ENCODE measurements at places on chromosomes 12 and 14. TPM values are rescaled to one million over a fixed set of nuclear protein-coding genes. Genes with fewer than 3 reads are reported as not detected.
A peak's percentile ranks its signal among the peaks of the same experiment; 100 is the strongest.

GRCh38 chr12:78470354-78471195, 394.0 kb upstream of the SYT1 start:
- peak; percentile 83 for DNase-seq

DNA sequence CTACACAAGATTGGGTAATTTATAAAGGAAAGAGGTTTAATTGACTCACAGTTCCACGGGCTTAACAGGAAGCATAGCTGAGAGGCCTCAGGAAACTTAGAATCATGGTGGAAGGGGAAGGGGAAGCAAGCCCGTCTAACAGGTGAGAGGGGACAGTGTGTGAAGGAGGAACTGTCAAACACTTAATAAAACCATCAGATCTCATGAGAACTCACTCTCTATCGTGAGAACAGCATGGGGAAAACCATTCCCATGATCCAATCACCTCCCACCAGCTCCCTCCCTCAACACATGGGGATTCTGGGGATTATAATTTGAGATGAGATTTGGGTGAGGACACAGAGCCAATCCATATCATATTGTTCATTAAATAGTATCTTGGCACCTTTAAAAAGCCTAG, 56.1 kb downstream of the EPS8 start:
- no peak for DNase-seq

DNA sequence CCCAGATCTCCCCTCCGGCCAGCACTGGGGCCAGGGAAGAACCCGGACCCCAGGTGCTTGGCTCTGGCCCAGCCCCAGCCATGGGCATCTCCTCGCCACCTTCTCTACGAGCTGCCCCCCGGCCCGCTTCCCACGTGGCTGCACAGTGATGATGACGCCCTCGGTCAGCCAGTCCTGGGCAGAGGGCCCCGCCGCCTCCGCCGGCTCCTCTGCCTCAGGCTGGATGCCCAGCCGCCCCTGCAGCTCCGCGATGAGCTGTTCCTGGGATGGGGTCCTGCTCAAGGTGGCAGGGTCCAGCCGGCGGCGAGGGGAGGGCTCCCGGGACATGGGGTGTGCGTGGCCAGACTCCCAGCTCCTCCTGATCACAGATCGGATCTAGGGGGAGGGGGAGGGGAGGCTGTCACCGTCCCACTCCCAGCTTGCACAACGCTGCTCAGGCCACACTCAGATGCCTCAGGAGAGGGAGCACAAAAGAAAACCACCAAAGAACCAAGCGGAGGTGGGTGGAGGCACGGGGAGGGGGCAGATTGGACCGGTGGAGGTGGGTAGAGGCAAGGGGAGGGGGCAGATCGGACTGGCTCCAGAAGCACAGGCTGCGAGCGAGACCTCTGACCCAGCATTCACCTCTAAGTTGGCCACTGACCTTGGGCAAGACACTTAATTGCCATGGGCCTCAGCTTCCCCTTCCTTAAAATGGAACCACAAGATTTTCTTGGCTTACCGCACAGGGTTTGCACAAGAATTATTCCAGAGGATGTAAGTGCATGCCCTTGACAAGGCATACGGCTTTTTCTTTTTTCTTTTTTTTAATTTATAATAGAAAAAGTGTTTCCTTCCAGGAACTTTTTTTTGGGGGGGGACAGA, 16.1 kb upstream of the RPLP0 start:
- DNase-seq: no peak

DNA sequence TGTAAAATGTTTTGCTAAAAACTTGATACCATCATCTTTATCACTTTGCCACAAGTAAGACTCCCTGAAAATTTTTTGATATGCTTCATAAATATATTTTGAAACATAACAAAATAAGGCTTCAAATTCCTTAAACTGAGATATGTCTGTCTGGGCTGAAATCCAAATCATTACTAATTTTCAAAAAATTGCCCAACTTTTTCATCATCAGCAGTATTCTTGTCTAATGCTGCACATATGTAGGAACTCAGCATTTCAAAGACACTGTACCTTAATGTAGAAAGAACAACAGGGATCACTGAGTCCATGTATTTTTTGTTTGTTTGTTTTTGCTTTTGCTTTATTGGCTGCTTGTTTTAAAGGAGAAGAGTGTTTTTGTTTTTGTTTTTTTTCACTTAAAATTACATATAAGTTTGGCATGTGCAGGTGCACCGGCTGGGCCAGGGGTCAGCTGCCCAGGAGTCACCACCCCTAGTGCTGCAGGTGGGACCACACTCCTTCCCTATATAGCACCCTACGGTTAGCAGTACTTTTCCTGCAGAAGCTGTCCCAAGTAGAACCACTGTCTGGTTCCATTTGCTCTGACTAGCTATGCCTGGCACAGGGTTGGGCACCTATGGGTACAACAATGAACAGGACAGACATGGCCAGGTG, 231.2 kb downstream of the PIK3C2G start:
- no peak for DNase-seq

DNA sequence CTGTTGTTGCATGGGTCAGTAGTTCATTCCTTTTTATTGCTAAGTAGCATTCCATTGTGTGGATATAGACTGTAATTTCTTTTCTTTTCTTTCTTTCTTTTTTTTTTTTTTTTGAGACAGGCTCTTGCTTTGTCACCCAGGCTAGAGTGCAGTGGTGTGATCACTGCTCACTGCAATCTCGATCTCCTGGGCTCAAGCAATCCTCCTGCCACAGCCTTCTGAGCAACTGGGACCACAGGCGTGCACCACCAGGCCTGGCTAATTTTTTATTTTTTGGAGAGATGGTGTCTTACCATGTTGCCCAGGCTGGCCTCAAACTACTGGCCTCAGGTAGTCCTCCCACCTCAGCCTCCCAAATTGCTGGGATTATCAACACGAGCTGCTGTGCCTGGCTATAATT, 5.2 kb downstream of the ATP6V0A2 start:
- no peak for DNase-seq

- DNase-seq: no peak
Measured at GRCh38 chr14:75650253-75651058, 10.2 kb downstream of the ERG28 start.

DNA sequence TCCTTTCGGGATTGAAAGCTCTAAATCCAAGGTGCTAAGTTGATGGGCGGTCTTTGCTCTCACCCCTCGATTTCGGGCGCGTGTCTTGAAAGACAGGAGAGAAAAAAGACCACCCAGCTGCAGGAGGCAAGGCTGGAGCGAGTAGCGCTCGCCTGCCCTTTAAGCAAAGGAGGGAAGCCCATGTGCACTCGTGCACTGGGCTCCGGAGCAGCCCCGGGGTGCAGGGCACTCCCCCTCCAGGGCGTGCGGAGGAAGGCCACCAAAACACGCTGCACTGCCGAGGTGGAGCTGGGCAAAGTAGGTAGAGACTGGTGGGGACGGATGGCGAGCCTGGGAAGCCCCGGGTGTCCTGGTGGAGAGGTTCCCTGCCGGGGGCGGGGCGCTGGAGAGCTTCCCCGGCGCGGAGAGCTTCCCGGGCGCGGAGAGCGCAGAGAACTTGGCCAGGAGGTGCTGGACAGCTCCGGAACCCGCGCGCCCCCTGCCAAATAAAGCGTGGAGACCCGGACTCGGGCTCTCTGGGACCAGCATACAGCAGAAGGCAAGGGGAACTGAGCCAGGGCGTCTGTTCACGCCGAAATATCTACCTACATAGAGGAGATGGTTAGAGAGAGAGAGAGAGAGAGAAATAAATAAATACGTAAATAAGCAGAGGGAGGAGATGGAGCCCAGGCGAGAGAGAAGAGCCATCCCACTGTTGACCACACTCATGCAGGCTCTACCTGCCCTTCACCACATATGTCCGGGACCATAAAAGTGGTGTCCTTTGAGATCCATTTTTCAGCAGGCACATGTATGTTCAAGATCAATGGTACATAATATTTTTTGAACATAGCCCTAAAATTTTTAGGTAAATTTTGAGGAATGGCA, 662 bp upstream of the NELL2 start:
- DNase-seq: peak; percentile 95

GRCh38 chr14:76810953-76811400, 1.7 kb downstream of the ANGEL1 start:
- no peak for DNase-seq

The TPPP2 gene
- 0.80 TPM for total RNA-seq

The HCAR1 gene
- 0.18 TPM for total RNA-seq

The LMO3 gene
- 3.2 TPM for total RNA-seq

The CCDC175 gene
- not detected for total RNA-seq

Data from endodermal cell (in vitro differentiated cells).